ENCODE measurements at places on chromosomes 11 and 22. TPM values are rescaled to one million over a fixed set of nuclear protein-coding genes. Genes with fewer than 3 reads are reported as not detected.

GRCh38 chr22:28907311-28908008 is 24.1 kb downstream of the ZNRF3 start:
- DNase-seq, result peak; percentile 77

DNA sequence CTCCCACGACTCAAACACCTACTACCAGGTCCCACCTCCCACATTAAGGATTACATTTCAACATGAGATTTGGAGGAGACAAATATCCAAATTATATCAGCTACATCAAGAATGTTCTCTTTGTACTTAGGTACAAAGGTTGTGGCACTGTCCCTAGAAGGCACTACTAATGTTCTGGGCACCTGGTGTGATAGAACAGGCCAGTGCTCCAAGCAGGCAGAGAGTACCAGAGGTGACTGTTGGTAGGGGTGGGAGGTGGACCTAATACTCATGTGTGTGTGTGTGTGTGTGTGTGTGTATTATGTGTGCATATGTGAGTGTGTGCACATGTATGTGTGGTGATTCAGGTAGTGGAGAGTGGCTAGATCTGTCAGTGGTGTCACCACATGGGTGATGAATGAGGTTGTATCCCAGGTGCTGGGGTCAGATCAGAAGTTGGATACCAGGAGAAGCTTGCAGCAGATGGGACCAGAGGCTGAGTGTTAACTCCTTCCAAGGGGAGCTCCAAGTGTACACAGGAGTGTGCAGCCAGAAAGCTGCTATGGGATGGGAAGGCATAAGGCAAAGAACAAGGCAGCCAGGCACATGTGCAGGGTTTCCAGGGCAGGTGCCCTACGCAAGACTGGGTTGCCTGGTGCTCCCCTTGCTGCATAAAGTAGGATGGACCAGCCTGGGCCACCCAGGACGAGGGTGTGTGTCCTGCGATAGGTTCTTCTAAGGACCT is 17.7 kb upstream of the NNMT start:
- no peak for DNase-seq

DNA sequence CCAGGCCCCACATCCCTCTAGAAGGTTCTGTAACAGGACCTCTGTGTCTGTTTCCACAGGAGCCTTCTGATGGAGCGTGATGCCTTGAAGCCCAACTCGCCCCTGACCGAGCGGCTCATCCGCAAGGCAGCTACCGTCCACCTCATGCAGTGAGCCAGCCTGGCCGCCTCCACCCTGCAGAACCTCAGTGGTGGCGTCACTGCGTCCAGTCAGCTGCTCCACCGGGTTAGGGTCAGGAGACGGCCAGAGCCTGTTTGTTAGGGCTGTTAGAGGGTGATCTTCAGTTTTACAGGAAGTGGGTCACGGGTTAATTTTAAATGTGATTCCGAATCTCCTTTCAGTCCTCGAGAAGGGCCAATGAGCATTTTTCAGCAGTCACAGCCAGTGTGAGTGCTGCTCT is 3.9 kb upstream of the GTSE1 start:
- no peak for DNase-seq

CSNK2A3 gene
- 2.5 TPM for total RNA-seq

FXYD6 gene
- total RNA-seq, result not detected

GAL3ST3 gene
- total RNA-seq, result 0.95 TPM

LDHAL6A gene
- total RNA-seq, result not detected

GRCh38 chr11:41320653-41321052 is 138.8 kb downstream of the LRRC4C start:
- no peak for DNase-seq

ARHGAP42 gene
- 0.58 TPM for total RNA-seq

- DNase-seq, result no peak
These were observed 64.6 kb downstream of the PANX1 start for GRCh38 chr11:94193288-94193687.
